ENCODE measurements at places on chromosomes 2 and 18. TPM values are rescaled to one million over a fixed set of nuclear protein-coding genes. Genes with fewer than 3 reads are reported as not detected.
A peak's percentile ranks its signal among the peaks of the same experiment; 100 is the strongest.

DNA sequence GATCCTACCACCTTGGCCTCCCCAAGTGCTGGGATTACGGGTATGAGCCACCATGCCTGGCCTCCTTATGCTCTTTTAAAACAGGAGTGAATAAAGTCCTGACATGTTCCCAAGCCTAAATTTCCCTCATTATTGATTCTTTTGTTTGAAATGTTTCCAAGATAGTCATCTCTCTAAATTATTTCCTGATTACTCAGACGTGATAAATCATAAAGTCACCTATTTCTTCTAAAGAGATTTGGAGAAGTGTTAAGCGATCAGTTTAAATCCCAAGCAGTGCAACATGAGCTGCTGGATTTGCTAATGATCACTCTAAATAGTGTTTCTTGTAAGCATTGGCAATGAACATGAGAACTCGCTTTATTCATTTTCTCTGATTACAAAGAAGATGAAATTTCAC is 51.8 kb downstream of the PMAIP1 start:
- no peaks in the 10 kb centered on the region for H3K27me3 ChIP-seq
- DNase-seq: no peak
- no peaks in the 10 kb centered on the region for H3K4me1 ChIP-seq
- H3K27ac ChIP-seq: no peak overlapping the region
- H3K4me3 ChIP-seq: no peak overlapping the region

DNA sequence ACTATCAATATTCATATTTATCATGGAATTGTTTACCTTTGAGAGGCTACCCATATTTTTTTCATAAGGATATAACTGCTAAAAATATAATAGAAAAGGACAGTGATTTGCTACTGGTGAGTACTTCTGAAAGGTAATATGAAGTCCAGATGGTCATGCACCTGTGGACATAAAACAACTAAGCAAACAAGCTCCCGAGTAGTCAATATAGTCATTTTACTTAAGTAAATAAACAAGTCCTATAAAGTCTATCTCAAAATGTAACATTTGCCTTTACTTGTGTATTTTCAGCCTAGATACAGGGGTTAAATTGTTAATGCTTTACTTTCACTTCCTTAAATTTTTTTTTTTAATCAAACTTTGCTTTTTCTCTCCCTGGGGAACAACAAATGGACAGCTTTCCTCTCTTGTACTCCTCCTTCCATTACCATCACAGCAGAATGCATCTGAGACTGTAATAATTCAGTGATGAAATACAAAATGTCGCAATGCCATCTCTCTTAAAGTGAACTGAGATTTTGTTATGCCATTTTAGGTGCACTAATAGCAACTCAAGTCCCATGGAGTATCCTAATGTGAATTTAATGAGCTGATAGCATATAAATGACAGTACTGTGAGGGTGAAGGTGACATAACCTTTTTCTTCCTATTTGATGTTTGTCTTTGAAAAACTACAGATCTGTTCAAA is 1325.4 kb upstream of the ZEB2 start:
- no peak for DNase-seq
- H3K4me3 ChIP-seq: no peak overlapping the region
- no peaks in the 10 kb centered on the region for H3K36me3 ChIP-seq
- no peak overlapping the region for H3K27ac ChIP-seq
- no peaks in the 10 kb centered on the region for H3K27me3 ChIP-seq

GRCh38 chr18:3263132-3263700 is 1.3 kb downstream of the MYL12B start:
- peak overlapping the region; percentile 98 for H3K27ac ChIP-seq
- H3K27me3 ChIP-seq: no peaks in the 10 kb centered on the region
- H3K4me3 ChIP-seq: peak overlapping the region; percentile 79
- H3K36me3 ChIP-seq: peaks cover 2% of the 10 kb centered on the region

- no peaks in the 10 kb centered on the region for H3K4me1 ChIP-seq
- H3K27ac ChIP-seq: no peak overlapping the region
- no peaks in the 10 kb centered on the region for H3K36me3 ChIP-seq
- no peak overlapping the region for H3K4me3 ChIP-seq
These were observed 89.4 kb upstream of the CDH7 start for GRCh38 chr18:65661391-65661790.

GRCh38 chr2:101037161-101037755 is 35.2 kb downstream of the RPL31 start:
- H3K36me3 ChIP-seq: no peaks in the 10 kb centered on the region
- H3K4me3 ChIP-seq: no peak overlapping the region
- DNase-seq: no peak
- H3K4me1 ChIP-seq: no peaks in the 10 kb centered on the region
- H3K27ac ChIP-seq: no peak overlapping the region
- no peaks in the 10 kb centered on the region for H3K27me3 ChIP-seq

Gene NCKAP5
- 0.95 TPM for polyA plus RNA-seq

Gene RBM43
- polyA plus RNA-seq: 5.0 TPM

Gene MPP4
- 1.2 TPM for polyA plus RNA-seq
